NCI-H1105 (cell line): ENCODE measurements at places on chromosomes 4 and X.

DNA sequence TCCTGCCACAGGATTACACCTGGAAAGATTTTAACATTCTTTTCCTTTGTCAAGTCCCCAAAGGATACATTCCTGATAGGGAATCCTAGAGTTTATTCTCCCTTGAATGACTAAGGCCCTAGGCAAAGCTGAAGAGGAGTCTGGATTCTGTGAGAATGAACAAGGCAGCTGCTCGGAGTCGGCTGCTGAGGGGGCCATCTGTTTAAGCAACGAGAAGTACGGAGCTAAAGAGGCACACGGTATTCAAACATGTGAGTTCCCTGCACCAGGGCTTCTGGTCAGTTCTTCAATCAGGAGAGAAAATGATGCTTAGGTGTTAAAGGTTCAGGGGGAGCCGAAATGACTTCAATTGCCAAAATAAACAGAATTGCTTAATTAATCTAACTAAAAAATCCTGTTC lies 97.6 kb downstream of the MGST2 start:
- DNase-seq, result no peak

DNA sequence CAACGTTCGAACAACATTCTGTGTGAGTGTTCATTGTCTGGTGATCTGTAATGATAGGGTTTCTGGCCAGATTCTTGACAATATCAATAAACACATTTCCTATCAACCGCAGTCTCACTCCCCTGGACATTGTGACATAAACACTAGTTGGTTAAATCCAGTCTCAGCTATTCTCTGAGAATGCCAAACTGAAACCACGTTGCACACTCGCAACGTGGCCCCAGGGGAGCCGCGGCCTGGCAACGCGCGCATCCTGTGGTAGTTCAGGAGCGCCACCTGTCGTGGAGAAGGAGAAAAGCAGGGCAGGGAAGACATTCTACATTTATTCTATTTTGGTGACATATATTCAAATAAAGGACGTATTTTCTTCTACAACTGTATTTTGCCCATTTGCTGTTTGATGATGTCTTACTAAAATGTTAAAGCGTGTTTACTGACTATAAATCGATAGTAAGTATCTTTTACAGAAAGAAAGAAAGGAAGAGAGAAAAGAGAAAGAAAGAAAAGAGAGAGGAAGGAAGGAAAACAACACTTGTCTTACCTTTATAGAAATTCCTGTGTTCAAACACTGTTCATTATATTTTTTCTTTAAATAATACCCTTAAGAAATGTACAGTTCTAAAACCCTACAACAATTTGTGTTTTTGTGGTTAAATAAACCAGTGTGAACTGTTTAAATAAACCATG lies 738.3 kb upstream of the FRG1 start:
- peak; percentile 21 for DNase-seq

- DNase-seq, result no peak
These were observed 777.6 kb upstream of the DIAPH2 start for GRCh38 chrX:95907081-95907480.

- DNase-seq, result no peak
These were observed 20.6 kb downstream of the GALNT7 start for GRCh38 chr4:173189117-173189693.

- no peak for DNase-seq
These were observed 852.4 kb downstream of the CCSER1 start for GRCh38 chr4:90979556-90979955.

DNA sequence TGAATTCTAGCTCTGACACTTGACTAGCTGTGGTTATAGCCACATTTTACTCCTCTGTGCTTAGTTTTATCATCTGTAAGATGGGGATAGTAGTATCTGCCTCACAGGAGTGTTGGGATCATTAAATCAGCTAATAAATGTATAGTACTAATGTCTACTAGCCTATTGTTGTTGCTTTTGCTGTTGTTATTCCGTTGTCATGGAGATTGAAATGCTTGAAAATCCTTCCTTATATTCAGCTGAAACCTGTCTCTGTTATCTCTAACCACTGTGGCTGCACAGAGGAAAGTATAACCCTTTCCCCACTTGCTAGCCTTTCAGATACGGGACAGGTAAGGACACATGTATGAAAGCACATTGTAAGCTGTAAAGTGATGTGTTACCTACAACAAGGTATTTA lies 33.9 kb downstream of the CLCN5 start:
- no peak for DNase-seq

DNA sequence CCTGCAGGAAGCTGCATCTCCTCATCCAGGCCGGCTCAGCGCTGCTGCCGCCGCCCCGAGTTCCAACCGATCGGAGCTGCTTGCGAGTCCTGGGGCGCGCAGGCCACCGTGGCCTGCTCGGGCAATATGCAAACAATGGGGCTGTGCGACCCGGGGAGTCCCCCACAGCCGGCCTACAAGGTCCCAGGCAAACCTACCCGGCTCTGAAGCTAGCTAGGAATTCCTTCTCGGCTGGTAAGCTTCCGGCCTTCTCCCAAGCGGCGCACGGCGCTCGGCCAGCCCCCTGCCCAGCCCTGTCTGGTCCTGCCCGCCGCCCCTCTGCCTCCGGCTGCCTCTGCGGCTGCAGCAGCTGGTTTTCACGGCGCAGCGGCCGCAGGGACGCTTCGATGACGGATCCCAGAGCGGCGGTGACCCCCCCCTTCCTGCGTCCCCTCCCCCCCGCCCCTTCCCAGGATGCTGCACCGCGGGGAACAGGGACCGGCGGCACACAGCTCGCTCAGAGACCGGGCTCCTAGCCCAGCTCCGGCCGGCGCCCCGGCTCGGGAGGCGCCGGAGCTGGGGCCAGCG lies 59.4 kb downstream of the TSC22D3 start:
- DNase-seq, result no peak

- DNase-seq, result no peak
These were observed 256.5 kb downstream of the CAMK2D start for GRCh38 chr4:113505044-113505443.

DNA sequence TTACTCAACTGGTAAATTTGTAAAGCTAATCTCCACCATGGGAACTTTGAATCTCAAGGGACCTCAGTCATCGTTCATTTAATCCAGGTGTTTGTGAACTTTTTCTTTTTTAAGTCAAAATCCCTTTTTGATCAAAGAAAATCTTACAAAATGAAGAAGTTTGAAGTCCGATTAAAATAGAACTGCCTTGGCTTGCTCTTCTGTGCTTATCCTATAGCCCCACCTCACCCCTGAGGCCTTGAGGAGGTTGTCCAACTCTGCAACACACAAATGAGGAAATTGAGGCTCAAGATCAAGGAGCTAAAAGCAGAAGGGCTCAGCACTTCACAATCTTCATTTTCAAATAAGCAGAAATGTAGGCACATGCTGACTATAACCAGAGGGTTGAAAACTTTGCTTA lies 240.3 kb upstream of the SFRP2 start:
- no peak for DNase-seq

GRCh38 chr4:58219179-58219578 lies 1109.0 kb upstream of the IGFBP7 start:
- no peak for DNase-seq

GRCh38 chrX:40433160-40433559 lies 147.6 kb upstream of the ATP6AP2 start:
- no peak for DNase-seq

GRCh38 chr4:119626420-119626819 lies 2.2 kb downstream of the PDE5A start:
- no peak for DNase-seq

DNA sequence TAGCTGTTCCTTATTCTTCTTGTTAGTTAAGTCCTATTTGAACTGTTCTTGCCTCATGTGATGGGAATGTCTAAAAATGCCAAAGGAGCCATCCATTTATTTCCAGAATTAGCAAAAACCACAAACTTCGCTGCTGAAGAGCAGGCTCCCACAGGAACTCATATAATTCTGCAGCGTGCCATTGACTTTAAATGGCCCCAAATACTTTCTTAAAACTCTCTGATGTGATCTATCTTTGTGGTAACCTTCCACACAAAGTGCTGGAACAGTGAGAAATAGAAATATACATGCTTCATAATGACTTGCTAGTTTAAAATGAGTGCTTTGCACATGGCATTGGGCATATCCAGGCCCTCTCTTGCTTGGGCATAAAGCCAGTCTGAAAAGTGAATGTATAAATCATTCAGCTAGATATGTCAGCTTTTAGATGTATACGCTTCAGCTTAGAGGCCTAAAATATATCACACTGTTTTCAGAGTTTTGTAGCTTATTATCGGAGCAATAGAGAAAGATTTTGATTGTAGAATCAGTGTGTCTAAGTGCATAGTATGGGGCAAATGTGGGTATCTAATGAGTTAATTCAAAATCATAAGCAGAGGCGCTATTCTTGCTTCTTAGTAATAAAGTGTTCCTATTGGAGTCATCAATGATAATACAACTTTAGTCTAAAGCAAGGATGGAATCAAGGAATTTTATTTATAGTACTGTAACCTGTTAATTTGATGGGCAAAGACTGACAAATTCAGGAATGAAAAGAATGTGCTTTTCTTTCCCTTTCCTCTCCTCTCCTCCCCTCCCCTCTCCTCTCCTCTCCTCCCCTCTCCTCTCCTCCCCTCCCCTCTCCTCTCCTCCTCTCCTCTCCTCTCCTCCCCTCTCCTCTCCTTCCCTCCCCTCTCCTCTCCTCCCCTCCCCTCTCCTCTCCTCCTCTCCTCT lies 392.2 kb upstream of the ZFP42 start:
- no peak for DNase-seq

GRCh38 chr4:7822877-7823276 lies 116.8 kb downstream of the AFAP1 start:
- DNase-seq, result no peak

DNA sequence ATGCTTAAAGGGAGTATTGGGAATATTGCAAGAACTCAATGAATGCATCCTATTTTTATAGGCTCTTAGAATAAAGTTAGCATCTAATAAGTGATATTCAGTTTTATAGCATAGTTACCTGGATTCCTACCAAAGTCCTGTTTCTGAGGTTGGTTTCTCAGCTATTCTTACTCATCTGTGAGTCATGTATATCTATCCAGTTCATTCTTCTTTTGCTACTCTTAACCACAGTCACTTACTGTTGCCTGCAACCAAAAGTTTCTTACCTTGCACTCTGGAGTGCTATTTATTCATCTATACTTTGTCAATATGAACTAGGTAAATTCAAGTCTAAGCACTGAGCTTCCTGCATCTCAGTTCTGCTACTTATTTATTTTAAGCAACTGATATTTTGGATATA lies 322.5 kb downstream of the HS3ST1 start:
- no peak for DNase-seq

GRCh38 chr4:177937041-177937440 lies 494.8 kb upstream of the AGA start:
- no peak for DNase-seq

GRCh38 chr4:156790866-156791265 lies 180.7 kb downstream of the PDGFC start:
- DNase-seq, result no peak
